ENCODE measurements at places on chromosomes 16 and 17.

GRCh38 chr16:83911290-83911689 is 12.4 kb downstream of the MLYCD start:
- no peak overlapping the region for H3K27ac ChIP-seq
- no peaks in the 10 kb centered on the region for H3K4me1 ChIP-seq
- no peaks in the 10 kb centered on the region for H3K27me3 ChIP-seq
- no peak overlapping the region for H3K4me3 ChIP-seq

DNA sequence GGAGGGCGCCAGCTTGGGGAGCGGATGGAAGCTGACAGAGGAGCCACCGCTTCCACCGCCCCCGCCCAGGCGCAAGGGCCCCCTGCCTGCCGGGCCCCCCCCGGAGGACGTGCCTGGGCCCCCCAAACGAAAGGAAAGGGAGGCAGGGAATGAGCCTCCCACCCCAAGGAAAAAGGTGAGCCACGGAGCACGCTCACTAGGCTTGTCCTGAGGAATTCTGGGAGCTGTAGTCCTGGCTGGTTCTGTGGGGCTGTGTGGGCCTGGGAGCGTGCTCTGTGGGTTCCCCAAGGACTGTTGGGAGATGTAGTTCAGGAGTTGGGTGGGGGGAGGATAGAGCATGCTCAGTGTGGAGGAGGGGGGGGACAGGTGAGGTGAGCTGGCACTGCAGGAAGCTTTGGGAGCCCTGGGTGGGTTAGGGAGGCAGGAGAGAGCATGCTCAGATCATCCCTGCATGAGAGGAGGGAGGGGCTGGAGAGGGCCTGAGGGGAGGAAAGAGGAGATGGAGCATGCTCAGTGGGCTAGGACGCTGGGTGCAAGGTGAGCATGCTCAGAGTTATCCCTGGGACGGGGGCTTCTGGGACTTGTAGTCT is 4.5 kb downstream of the FBXL19 start:
- no peaks in the 10 kb centered on the region for H3K36me3 ChIP-seq
- no peak overlapping the region for H3K4me3 ChIP-seq
- peak; percentile 71 for DNase-seq
- no peaks in the 10 kb centered on the region for H3K27me3 ChIP-seq
- H3K4me1 ChIP-seq: peaks cover 5% of the 10 kb centered on the region
- no peak overlapping the region for H3K27ac ChIP-seq

DNA sequence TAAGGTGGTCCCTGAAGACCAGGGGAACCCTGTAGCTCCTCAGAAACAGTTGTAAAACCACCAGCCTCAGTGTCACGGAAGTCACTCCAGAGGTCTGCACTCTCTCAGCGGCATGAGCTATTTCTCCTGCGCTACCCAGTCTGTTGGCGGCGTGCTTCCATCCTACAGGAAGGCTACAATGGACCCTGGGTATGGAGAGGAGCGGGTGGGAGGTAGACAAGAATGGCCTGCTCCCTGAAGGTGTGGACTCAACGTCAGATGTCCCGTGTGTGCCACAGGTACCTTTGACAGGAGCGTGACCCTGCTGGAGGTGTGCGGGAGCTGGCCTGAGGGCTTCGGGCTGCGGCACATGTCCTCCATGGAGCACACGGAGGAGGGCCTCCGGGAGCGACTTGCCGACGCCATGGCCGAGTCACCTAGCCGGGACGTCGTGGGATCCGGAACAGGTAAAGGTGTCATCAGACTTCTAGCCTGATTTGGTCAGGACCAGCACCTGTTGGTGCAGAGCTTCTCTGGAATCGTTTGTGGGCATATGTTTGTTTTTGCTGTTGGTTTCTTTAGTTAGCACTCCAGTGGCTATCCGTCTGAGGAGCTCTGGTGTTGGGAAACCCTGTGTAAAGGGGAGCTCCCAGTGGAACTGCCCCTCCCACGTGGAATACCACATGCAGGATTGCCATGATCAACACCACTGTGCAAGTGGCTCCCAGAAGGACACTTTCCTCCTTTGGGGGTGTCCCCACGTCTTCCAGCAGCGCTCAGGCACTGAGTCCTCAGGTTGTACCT is 31.4 kb upstream of the TBX2 start:
- DNase-seq: no peak
- no peaks in the 10 kb centered on the region for H3K36me3 ChIP-seq
- no peak overlapping the region for H3K27ac ChIP-seq
- no peaks in the 10 kb centered on the region for H3K27me3 ChIP-seq

DNA sequence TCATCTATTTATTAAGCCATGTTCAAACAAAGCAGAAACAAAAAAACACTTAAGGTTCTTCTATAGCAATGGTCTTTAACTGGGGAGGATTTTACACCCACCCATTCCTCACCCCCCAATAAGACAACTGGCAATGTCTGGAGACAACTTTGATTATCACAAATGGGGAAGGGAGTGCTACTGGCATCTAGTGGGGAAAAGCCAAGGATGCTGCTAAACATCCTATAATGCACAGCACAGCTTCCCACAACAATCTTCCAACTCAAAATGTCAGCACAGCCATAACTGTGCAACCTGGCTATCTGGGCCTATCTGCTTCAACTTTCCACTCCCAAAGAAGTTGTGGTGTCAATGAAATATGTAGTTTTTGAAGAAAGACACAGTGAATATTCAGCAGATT is 1044.4 kb downstream of the CDH8 start:
- H3K36me3 ChIP-seq: no peaks in the 10 kb centered on the region
- no peak overlapping the region for H3K4me3 ChIP-seq
- no peak overlapping the region for H3K27ac ChIP-seq
- no peaks in the 10 kb centered on the region for H3K27me3 ChIP-seq
- no peaks in the 10 kb centered on the region for H3K4me1 ChIP-seq

GRCh38 chr17:82152556-82153294 is 54.7 kb upstream of the FASN start:
- H3K36me3 ChIP-seq: no peaks in the 10 kb centered on the region
- DNase-seq: no peak
- no peak overlapping the region for H3K27ac ChIP-seq
- no peaks in the 10 kb centered on the region for H3K27me3 ChIP-seq
- H3K4me1 ChIP-seq: no peaks in the 10 kb centered on the region

DNA sequence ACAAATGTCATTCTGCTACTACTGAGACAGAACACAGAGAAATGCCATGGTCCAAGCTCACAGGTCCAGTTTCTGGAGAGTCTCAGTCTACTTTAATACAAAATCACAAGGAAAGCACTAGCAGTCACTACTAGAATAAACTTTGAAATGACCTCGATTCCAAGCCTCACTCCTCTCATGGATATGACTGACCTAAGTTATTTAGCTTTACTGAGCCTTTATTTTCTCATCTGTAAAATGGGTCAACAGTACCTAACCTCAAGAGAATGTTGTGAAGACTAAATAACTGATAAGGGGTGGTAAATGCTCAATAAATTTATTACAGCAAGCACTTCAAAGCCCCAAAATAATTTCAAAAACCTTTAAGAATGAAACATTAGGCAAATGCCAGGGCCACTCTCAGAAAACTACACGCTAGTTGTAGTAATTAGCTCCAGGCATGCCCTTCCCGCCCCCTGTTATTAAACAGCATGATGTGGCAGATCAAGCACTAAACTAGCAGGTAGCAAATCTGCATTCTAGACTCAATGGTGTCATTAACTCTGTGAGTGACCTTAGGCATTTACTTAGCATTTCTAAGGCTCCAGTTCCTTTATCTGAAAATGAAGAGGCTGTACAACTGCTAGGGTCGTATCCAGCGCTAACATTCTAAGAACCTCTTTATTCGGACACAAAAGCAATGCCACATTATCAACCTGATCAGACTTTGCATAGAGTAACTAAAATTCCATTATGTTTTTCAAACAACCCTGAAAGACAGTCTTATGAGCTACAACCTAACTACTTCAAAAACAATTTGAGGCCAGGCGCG is 8.4 kb downstream of the GSPT1 start:
- H3K4me1 ChIP-seq: peaks cover 15% of the 10 kb centered on the region
- no peaks in the 10 kb centered on the region for H3K36me3 ChIP-seq
- H3K27ac ChIP-seq: no peak overlapping the region
- no peak overlapping the region for H3K4me3 ChIP-seq
- no peaks in the 10 kb centered on the region for H3K27me3 ChIP-seq

- H3K4me3 ChIP-seq: no peak overlapping the region
- H3K27me3 ChIP-seq: no peaks in the 10 kb centered on the region
- DNase-seq: no peak
- no peaks in the 10 kb centered on the region for H3K36me3 ChIP-seq
- no peak overlapping the region for H3K27ac ChIP-seq
Measured at GRCh38 chr17:64273006-64273405, 9.9 kb upstream of the TEX2 start.

DNA sequence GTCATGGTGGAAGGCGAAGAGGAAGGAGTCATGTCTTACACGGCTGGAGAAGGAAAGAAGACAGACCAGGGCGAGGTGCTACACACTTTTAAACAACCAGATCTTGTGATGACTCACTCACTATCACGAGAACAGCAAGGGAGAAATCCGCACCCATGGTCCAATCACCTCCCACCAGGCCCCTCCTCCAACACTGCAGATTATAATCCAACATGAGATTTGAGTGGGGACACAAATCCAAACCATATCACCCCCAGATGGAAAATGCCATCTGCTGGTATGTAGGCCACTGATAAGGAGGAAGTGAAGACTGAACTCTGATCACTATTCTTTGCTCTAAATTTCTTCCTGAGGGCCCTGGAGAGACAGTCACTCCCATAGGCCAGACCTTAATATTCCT is 7.5 kb upstream of the ITGAX start:
- H3K27ac ChIP-seq: no peak overlapping the region
- H3K4me3 ChIP-seq: no peak overlapping the region
- H3K27me3 ChIP-seq: no peaks in the 10 kb centered on the region
- no peaks in the 10 kb centered on the region for H3K4me1 ChIP-seq
- H3K36me3 ChIP-seq: no peaks in the 10 kb centered on the region

- no peak for DNase-seq
- H3K27ac ChIP-seq: no peak overlapping the region
- H3K4me3 ChIP-seq: no peak overlapping the region
- no peaks in the 10 kb centered on the region for H3K4me1 ChIP-seq
- no peaks in the 10 kb centered on the region for H3K36me3 ChIP-seq
Measured at GRCh38 chr17:33892717-33893591, 362.1 kb upstream of the CCL2 start.

- no peaks in the 10 kb centered on the region for H3K4me1 ChIP-seq
- peak overlapping the region; percentile 62 for H3K27ac ChIP-seq
- H3K36me3 ChIP-seq: no peaks in the 10 kb centered on the region
- H3K4me3 ChIP-seq: no peak overlapping the region
Measured at GRCh38 chr17:71922439-71922838, 198.4 kb upstream of the SOX9 start.

DNA sequence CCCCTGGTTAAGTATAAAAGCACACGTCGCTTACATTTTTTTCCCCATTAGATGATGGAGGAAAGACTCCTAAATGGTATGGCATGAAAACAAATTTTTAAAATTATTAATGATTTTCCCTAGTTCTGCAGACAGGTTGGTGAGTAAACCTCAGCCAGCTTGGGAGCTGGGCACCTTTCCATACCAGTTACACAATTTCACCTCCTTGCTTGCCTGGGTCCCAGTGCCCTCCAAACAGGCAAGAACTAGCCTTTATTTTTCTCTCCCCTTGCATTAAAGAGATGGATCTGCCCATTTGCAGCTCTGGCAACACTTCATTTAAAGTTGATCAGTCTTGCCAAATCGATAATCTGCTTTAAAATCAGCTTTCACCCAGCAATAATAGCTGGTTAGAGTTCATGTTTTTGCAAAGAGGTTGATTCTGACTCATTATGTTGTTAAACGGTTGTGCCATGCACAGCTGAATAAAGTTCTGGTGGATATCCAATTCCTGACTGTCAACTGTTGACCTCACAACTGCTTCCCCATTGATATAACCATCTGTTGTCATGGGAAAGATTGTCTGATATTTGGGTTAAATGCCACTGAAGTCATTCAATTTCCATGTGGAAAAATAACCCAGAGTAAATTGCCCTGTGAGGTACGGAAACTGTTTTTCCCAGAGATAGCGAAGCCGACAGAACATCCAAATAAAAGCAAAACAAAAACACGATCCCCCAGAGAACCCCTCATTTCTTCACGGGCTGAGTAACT is 1.3 kb downstream of the C17orf58 start:
- peak overlapping the region; percentile 23 for H3K4me3 ChIP-seq
- DNase-seq: peak; percentile 24
- peak overlapping the region; percentile 8 for H3K27ac ChIP-seq
- no peaks in the 10 kb centered on the region for H3K36me3 ChIP-seq
- peaks cover 8% of the 10 kb centered on the region for H3K4me1 ChIP-seq

GRCh38 chr16:85882181-85882810 is 16.7 kb upstream of the IRF8 start:
- H3K36me3 ChIP-seq: no peaks in the 10 kb centered on the region
- H3K4me3 ChIP-seq: no peak overlapping the region
- peaks cover 20% of the 10 kb centered on the region for H3K27me3 ChIP-seq
- H3K27ac ChIP-seq: no peak overlapping the region

GRCh38 chr16:1559446-1559975 is 26.0 kb downstream of the TMEM204 start:
- no peak overlapping the region for H3K27ac ChIP-seq
- no peak overlapping the region for H3K4me3 ChIP-seq
- H3K36me3 ChIP-seq: no peaks in the 10 kb centered on the region
- DNase-seq: no peak

DNA sequence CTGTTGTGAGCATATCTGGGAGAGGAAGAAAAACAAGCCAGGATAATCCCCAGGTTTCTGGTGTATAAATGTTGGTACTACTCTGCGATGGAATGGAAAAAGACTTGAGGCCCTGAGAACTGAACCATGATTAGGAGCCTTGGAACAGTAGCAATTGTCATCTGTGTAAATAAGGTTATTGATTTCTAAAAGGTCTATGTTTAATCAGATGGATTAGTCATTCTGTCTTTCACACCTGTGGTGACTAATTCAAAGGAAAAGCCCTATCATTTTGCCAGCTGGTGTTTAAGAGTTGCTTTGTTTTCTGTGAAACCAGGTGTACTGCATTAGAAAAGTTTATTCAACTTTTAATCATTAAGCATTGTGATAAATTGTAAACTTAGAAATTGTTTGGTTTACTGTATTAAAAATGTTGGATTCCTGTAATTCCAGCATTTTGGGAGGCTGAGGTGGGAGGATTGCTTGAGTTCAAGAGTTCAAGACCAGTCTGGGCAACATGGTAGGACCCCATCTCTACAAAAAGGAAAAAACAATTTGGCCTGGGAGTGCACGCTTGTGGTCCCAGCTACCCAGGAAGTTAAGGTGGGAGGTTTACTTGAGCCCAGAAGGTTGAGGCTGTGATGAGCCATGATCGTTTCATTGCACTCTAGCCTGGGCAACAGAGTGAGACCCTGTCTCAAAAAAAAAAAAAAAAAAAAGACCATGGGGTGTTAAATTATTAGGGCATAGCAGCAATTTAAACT is 29.0 kb upstream of the KPNB1 start:
- no peak for DNase-seq
- no peaks in the 10 kb centered on the region for H3K27me3 ChIP-seq

DNA sequence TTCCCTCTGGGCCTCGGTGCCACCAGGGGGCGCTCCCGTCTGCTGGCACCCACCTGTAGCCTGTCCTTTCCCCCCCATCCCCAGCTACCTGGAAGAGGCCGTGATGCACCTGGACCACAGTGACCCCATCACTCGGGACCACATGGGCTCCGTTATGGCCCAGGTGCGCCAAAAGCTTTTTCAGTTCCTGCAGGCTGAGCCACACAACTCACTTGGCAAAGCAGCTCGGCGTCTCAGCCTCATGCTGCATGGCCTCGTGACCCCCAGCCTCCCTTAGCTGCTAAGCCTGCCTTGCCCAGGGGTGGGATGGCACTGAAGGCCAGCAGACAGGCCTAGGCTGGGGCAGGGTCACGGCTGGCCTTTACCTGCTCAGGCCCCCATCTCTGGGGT is 818 bp upstream of the NRN1L start:
- DNase-seq: peak; percentile 79
- H3K4me3 ChIP-seq: no peak overlapping the region

- no peak overlapping the region for H3K4me3 ChIP-seq
- H3K4me1 ChIP-seq: peaks cover 7% of the 10 kb centered on the region
- H3K27ac ChIP-seq: no peak overlapping the region
- no peaks in the 10 kb centered on the region for H3K27me3 ChIP-seq
Measured at GRCh38 chr16:54493061-54493460, 206.5 kb upstream of the IRX3 start.
